Stimulated activated CD8-positive, alpha-beta memory T cell treated with anti-CD3 and anti-CD28 coated beads, Interleukin-12 subunit alpha, Interleukin-12 subunit beta, amount 100 ng/mL, for 4 hours (primary cell): ENCODE measurements at places on chromosomes 2 and 18.

- DNase-seq = no peak
Observed at GRCh38 chr2:11506611-11506969, 27.3 kb upstream of the GREB1 start.

- no peak for DNase-seq
Observed at GRCh38 chr2:151118269-151118668, 143.4 kb downstream of the RBM43 start.

GRCh38 chr18:69969491-69969890 is 21.8 kb upstream of the CD226 start:
- no peak for DNase-seq

DNA sequence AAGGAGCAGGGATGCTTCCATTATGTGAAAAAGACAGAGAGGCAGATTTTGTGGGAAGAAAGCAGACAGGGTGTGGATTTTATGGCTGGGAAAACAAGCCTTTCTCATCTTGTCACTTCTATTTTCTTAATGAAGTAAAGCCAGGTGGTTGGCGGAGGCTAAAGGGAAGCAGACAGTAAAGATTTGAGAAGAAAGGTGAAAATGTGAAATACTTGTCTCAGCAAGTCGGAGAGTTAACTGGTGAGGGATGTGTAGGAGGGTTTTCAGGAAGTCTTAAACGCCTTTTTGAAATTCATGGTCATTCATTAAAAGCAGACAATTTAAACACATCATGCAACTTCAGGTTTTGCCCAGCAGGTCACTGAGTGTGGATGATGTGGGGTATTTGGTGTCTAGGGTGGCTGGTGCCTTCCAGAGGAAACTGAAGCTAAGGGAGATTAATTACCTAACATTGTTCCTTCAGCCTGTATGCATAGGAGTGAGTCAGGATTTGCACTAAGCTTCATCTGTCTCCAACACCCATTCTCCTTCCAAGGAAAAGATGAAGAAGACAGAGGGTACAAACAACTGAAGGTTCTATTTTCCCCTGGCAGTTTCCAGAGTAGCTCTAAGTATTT is 20.7 kb downstream of the SLC14A2 start:
- no peak for DNase-seq
